Peyer's patch (tissue), 4 donors: ENCODE measurements at places on chromosomes 11 and 22. TPM values are rescaled to one million over a fixed set of nuclear protein-coding genes. Genes with fewer than 3 reads are reported as not detected.

DNA sequence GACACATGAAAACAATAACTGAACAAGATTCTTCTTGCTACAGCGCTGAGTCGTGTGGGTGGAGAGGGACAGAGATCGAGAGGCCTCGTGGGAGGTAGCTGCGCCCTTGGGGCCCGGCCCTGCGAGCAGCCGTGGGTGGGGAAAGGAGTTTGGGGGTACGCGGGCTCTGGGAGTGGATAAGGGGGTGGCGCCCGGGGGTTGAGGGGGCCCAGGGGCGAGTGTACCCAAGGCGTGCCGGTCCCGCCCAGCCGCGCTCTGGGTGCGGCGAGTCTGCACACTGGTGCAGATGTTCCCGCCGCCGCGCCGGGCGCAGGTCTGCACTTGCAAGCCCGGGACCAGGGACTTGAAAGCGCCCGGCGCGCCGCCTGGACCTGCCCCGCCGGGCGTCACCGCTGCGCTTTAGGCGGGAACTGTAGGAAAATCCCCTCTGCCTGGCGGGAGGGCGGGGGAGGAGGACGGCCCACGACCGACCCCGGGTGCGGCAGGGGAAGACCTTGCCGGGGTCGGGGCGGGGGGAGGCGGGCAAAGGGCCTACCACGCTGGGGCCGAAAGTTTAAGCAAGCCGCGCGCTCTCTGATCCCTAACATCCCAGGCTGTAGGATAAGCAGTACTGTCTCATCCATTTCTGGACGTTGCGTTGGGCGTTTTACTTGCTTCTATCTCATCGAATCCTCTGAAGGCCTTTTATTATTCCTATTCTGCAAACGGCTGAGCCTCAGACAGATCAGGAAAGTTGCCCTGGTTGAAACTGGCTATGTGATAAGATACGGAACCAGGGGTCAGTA is 1.4 kb upstream of the KREMEN1 start:
- peak overlapping the region; percentile 12 for H3K4me3 ChIP-seq
- peak overlapping the region; percentile 52 for H3K27ac ChIP-seq
- no peaks in the 10 kb centered on the region for H3K36me3 ChIP-seq
- peaks cover 34% of the 10 kb centered on the region for H3K4me1 ChIP-seq
- no peaks in the 10 kb centered on the region for H3K27me3 ChIP-seq

- no peak overlapping the region for H3K4me3 ChIP-seq
- H3K27ac ChIP-seq = no peak overlapping the region
Observed at GRCh38 chr11:57482782-57483561, 22.6 kb downstream of the RTN4RL2 start.

The ISX gene
- 146 TPM for total RNA-seq

- H3K27ac ChIP-seq = no peak overlapping the region
- no peaks in the 10 kb centered on the region for H3K27me3 ChIP-seq
- no peak for DNase-seq
Observed at GRCh38 chr11:68978626-68978930, 2.2 kb downstream of the MRGPRD start.

DNA sequence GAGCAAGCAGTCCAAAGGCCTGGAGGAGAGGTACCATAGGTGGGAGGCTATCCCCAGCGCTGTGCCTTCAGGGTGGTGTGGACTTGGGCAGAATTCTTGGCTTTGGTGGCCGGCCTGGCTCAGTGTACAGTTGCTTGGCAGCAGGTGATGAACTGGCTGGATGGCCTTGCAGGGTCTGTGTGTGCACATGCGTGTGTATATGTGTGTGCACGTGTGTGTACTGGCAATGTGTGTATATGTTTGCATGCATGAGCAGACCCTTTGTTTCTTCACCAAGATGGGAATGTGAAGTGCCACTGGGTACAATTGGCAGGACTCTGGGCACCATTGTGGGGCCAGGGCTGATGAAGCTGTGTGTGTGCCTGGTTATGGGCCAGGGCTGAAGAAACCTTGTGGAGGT is 53.0 kb downstream of the CEP164 start:
- DNase-seq = no peak
- no peaks in the 10 kb centered on the region for H3K4me1 ChIP-seq

DNA sequence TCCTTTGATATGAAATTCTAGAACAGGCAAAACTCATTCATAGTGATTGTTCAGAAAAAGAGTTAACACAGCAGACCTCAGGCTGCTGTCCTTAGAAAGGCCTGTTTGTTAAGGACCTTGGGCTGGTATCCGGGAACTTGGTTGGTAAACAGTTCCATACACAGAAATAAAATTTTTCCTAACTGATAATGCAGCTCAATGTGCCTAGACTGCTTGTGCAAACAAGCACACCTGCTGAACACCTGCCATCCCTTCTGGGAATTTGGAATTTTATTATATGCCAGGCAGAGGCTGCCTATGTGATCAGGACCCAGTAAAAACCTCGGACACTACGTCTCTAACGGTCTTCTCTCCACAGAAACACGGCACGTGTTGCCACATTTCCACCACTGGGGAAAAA is 11.5 kb downstream of the THAP12 start:
- no peaks in the 10 kb centered on the region for H3K4me1 ChIP-seq
- H3K27ac ChIP-seq = no peak overlapping the region
- no peaks in the 10 kb centered on the region for H3K36me3 ChIP-seq
- H3K27me3 ChIP-seq = no peaks in the 10 kb centered on the region
- no peak overlapping the region for H3K4me3 ChIP-seq

DNA sequence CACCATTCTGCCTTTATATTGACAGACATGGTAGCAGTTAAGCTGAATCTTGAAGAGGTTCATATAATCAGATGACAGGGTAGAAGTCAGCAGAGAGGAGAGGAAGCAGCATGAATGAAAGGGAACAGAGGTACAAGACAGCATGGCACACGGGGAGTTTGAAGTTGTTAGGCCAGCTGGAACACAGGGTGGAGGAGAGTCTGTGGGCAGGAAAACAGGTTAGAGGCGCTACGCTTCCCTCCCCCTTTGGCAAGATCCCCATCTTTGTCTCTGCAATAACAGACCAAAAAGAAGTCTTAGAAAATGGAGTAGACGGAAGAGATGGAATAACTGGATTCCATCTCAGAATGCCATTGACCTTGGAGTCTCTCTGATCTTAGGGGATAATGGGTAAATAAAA is 20.0 kb upstream of the NDUFC2 start:
- H3K4me1 ChIP-seq = no peaks in the 10 kb centered on the region
- no peak overlapping the region for H3K27ac ChIP-seq
- no peak overlapping the region for H3K4me3 ChIP-seq
- DNase-seq = no peak

- H3K27ac ChIP-seq = no peak overlapping the region
- DNase-seq = no peak
- H3K27me3 ChIP-seq = no peaks in the 10 kb centered on the region
- no peaks in the 10 kb centered on the region for H3K4me1 ChIP-seq
- H3K4me3 ChIP-seq = no peak overlapping the region
Observed at GRCh38 chr22:22520667-22521602, 865 bp upstream of the ZNF280A start.

The MOV10L1 gene
- not detected for total RNA-seq

The NCAPH2 gene
- 44.4 TPM for total RNA-seq

DNA sequence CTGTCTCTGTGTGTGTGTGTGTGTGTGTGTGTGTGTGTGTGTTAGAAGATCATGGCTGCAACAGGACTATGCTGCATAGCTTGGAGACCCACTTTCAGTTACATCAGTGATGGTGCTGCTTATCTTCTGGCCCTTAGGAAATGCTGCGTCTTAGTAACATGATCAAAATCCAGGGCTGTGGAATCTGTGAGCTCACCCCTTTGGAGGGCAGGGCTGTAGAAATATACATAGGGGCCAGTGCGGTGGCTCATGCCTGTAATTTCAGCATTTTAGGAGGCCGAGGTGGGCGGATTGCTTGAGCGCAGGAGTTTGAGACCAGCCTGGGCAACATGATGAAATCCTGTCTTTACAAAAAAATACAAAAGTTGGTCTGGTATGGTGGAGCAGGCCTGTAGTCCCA is 151.5 kb upstream of the RASSF10 start:
- H3K36me3 ChIP-seq = no peaks in the 10 kb centered on the region
- H3K27me3 ChIP-seq = no peaks in the 10 kb centered on the region
- no peak overlapping the region for H3K4me3 ChIP-seq
- H3K27ac ChIP-seq = no peak overlapping the region
- no peaks in the 10 kb centered on the region for H3K4me1 ChIP-seq

DNA sequence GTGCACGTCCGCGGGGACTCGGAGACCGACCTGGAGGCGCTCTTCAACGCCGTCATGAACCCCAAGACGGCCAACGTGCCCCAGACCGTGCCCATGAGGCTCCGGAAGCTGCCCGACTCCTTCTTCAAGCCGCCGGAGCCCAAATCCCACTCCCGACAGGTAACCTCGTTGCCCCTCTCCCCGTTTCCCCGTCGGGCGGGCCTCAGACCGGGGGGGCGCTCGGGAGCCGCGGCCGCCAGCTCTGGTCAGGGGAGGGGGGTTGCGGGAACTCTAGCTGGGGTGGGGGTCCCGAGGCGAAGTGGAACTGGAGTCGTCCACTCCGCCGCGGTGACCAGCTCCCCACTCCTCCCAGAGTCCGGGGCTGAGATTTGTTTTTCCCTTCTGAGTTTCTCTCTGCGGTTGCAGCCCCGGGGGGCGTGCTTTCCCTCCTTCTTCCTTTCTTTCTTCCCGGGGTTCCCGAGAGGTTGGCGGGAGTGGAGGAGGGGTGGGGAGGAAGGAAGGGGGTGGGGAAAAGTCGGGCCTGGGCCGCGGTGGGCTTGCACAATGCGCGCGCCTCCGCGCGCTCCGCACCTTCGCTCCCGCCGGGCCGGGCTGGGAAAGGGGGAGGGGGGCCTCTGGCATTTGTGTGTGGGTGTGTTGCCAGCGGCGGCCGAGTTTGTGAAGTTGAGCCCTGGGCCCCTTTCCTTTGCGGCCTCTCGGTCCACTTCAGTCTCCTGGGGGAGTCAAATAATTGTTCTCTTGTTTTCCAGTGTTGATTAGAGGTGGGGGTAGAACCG is 952 bp downstream of the YAP1 start:
- no peaks in the 10 kb centered on the region for H3K36me3 ChIP-seq
- H3K27me3 ChIP-seq = no peaks in the 10 kb centered on the region
- H3K27ac ChIP-seq = peak overlapping the region; percentile 98

DNA sequence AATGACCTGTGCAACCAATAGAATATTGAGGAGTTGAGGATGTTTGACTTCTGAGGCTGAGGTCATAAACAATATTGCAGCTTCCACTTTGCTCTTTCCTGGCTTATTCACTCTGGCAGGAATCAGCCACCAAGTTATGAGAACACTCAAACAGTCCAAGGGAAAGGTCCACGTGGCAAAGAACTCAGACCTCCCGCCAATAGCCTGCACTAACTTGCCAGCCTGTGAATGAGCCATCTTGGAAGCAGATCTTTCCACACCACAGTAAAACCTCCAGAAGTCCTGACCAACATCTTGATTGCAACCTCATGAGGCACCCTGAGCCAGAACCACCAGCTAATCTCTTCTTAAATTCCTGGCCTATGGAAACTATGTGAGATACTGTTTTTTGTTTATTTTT is 22.7 kb upstream of the PICALM start:
- H3K27ac ChIP-seq = no peak overlapping the region
- no peak overlapping the region for H3K4me3 ChIP-seq
- H3K27me3 ChIP-seq = no peaks in the 10 kb centered on the region
- no peaks in the 10 kb centered on the region for H3K4me1 ChIP-seq
- no peaks in the 10 kb centered on the region for H3K36me3 ChIP-seq

The CARD18 gene
- not detected for total RNA-seq

DNA sequence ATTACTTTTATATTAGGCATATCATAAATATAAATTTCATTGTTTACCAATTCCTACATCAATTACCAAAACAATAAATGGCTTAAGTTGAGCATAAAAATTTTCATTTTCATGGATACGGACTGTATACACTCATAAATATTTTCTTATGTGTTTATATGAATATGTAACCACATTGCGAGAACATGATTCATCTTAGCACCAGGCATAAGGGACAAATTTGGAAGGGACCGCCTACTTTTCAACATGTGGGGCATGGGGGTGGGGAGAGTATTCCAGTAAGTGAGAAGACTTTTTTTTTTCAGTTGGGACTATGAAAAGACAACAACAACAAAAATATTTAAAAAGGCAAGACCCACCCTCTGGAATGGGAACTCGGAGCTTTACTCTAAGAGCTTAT is 296.1 kb downstream of the RAB38 start:
- H3K27ac ChIP-seq = no peak overlapping the region
- no peak overlapping the region for H3K4me3 ChIP-seq
- no peaks in the 10 kb centered on the region for H3K36me3 ChIP-seq
- no peaks in the 10 kb centered on the region for H3K4me1 ChIP-seq
- no peak for DNase-seq
- H3K27me3 ChIP-seq = no peaks in the 10 kb centered on the region

GRCh38 chr11:62242021-62242420 is at the start of gene SCGB1D2:
Gene SCGB1D2 (plus strand): TSS chr11:62242239. CDS start chr11:62242308, 69 bp downstream.
- DNase-seq = no peak
- H3K4me1 ChIP-seq = no peaks in the 10 kb centered on the region
- no peaks in the 10 kb centered on the region for H3K27me3 ChIP-seq
- H3K36me3 ChIP-seq = no peaks in the 10 kb centered on the region
- H3K27ac ChIP-seq = no peak within 1 kb of the TSS

GRCh38 chr11:133900176-133901105 is 55.1 kb upstream of the SPATA19 start:
- peak; percentile 19 for DNase-seq
- H3K36me3 ChIP-seq = no peaks in the 10 kb centered on the region
- no peaks in the 10 kb centered on the region for H3K4me1 ChIP-seq

DNA sequence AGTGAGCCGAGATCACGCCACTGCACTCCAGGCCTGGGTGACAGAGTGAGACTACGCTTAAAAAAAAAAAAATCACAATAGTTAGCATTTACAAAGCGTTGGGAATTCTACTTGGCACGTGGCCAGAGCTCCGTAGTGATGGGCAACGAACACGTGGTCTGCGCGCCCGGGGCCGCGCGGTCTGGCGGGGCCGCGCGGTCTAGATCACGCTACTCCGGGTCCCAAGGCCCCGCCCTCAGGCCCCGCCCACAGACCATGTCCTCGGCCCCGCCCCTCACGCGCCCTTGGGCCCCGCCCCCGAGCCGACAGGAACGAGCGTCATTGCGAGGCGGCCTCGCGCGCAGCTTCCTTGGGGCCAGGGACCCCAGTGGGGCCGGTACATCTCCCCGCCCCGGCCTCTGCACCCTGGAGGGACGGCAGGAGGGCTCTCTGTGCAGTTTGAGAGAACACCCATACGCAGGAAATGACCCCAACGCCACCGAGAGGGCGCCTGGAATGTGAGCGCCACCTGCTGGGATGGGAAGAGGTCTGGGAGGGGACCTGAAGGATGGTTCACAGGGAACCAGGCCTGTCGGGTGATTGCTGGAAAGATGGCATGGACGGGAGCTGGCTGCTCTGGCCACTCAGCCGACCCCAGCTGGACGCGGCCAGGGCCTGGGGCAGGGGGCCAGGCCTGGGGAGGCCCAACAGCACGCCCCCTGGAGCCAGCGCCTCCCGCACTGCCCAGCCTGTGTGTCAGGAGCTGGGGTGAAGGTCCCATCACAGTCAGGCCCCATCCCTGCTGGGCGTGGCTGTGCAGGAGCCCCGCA is 2.0 kb upstream of the PTDSS2 start:
- H3K36me3 ChIP-seq = no peaks in the 10 kb centered on the region
- peak; percentile 99 for DNase-seq
- H3K27ac ChIP-seq = peak overlapping the region; percentile 91
- peaks cover 15% of the 10 kb centered on the region for H3K4me1 ChIP-seq
- H3K27me3 ChIP-seq = no peaks in the 10 kb centered on the region

- H3K27ac ChIP-seq = no peak overlapping the region
- H3K4me3 ChIP-seq = no peak overlapping the region
- H3K27me3 ChIP-seq = no peaks in the 10 kb centered on the region
- no peak for DNase-seq
Observed at GRCh38 chr11:45649544-45650165, 15.8 kb downstream of the CHST1 start.

The IFITM10 gene
- total RNA-seq = 5.0 TPM
